ENCODE measurements at places on chromosomes 2 and 18.

GRCh38 chr2:216345846-216346245 is 26.4 kb downstream of the MARCHF4 start:
- DNase-seq: no peak

- DNase-seq: no peak
These were observed 108.4 kb downstream of the POLR1A start for GRCh38 chr2:85997017-85997970.

GRCh38 chr2:26172189-26172870 is 558 bp upstream of the GAREM2 start:
- no peak for DNase-seq

DNA sequence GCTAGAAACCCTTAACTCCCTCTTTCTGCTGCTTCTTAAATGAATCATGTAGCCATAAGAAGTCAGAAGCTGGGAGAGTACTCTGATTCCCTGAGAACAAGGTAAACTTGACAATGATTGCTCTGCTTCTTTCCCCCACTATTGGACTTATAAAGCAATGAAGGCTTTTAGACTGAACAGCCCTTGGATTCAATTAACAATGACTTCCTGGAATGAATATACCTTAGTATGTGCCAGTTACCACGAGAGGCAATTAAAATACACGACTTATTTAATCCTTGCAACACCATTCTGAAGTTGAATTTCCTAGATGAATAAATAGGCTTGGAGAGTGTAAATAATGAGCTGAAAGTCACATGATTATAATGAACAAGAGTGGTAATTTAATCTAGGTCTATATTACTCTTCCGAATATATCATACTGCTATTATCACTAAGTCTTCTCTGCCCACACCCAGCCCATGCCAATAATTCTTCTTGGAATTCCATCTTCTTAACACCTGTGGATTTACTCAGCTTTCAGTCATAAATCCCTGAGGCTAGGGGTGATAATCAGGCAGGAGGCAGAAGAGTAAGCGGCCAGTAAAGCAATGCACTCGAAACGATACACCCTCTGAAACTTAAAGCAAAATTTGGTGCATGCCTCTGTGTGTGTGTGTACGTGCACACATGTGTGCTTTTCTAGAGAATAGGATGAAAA is 170.2 kb downstream of the ATAD2B start:
- no peak for DNase-seq

Measured in DND-41 (cell line).